WERI-Rb-1 (cell line): ENCODE measurements at places on chromosomes 7 and 10.

DNA sequence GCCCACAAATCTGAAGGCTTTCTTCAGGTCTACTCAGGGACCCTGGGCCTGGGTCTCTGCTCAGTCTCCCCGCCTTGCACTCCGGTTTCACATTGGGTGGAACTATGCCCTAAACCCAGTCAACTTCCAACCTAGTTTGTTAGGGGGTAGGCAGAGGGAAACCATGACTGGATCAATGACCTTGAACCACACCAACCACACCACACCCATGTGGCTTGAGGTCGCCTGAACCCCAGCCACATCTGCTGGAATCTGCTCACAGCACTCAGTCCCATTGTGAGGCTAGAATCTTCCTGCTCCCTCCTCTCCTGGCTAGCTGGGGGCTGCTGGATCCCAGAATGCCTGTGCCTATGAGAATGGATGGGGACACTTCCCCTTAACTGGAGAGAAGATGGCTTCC is 17.9 kb downstream of the RFC2 start:
- DNase-seq, result no peak

DNA sequence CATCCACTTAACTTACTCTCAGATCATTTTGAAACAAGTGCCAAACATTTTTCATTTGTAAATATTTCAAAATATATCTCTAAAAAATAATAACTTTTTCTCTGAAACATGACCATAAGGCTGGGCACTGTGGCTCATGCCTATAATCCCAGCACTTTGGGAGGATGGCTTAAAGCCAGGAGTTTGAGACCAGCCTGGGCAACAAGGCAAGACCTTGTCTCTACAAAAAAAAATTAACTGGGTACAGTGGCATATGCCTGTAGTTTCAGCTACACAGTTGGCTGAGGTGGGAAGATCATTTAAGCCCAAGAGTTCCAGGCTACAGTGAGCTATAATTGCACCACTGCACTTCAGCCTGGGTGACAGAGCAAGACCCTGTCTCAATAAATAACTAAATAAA is 36.4 kb downstream of the USP54 start:
- no peak for DNase-seq

DNA sequence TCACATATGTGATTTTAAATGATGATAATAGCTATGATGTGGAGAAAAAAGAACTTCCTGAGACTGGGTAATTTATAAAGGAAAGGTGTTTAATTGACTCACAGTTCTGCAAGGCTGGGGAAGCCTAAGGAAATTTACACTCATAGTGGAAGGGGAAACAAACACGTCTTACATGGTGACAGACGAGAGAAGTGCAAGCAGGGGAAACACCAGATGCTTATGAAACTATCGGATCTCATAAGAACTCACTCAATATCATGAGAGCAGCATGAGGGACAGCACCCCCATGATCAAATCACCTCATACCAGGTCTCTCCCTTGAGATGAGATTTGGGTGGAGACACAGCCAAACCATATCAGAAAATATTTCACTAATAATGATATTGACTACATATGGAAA is 4.1 kb upstream of the LIPN start:
- no peak for DNase-seq

- DNase-seq, result no peak
Observed at GRCh38 chr7:149004405-149005370, 23.6 kb downstream of the PDIA4 start.

GRCh38 chr7:87635921-87636320 is 7.7 kb downstream of the RUNDC3B start:
- DNase-seq, result no peak
